ENCODE measurements at places on chromosomes 7 and 10.
A peak's percentile ranks its signal among the peaks of the same experiment; 100 is the strongest.

- DNase-seq, result no peak
Measured at GRCh38 chr7:66100408-66101050, 14.1 kb upstream of the CRCP start.

- no peak for DNase-seq
Measured at GRCh38 chr7:140983802-140984201, 30.9 kb downstream of the MRPS33 start.

GRCh38 chr10:59099481-59099880 lies 77.0 kb upstream of the PHYHIPL start:
- no peak for DNase-seq

DNA sequence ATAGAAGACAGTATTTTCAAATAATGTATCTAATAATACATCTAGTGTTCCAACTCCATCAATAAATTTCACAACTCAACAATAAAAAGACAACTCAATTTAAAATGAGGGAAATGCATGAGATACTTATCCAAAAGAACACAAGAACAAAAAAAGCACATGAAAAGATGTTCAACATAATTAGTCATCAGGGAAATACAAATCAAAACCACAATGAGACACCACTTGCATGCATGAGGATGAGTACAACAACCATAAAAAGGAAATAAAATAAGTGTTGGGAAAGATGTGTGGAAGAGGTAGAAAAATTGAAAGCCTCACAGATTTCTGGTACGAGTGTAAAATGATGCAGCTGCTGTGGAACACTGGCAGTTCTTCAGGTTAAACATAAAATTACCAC lies 111.6 kb upstream of the PTPRZ1 start:
- DNase-seq, result no peak

DNA sequence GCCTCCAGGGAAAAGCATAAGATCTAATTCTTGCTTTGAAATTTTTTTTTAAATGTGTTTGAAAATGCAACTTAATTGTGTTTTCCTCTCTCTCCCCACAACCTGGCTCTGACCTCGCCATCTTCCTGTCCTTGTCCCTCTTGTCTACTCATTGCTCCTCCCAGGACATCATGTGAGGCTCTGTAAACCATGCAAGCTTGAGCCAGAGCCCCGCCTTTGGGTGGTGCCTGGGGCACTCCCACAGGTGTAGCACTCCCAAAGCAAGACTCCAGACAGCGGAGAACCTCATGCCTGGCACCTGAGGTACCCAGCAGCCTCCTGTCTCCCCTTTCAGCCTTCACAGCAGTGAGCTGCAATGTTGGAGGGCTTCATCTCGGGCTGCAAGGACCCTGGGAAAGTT lies 9.8 kb upstream of the CDHR1 start:
- no peak for DNase-seq

DNA sequence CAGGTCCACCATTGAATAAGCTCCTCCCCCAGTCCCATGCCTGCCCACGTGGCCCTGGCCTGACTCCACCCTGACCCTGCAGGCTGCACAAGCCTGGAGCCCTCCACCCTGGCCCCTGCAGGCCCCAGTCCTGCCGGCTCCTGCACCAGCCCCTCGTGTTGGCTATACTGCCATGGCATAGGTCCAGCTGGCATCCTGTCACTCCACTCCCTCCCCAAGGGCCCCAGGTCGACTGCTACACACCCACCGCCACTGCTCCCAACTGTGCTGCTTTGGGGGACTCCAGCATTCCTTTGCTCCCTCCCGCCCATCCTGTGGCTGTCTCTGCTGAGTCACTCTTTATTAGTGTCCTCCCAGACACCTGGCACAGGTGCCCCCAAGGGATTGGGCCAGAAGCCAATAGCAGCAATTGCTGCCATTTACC lies 32.4 kb upstream of the HSPA12A start:
- DNase-seq, result no peak

GRCh38 chr10:46267132-46267985 lies 19.4 kb upstream of the ANTXRL start:
- DNase-seq, result no peak

GRCh38 chr7:35003679-35004303 lies 33.5 kb downstream of the DPY19L1 start:
- no peak for DNase-seq

GRCh38 chr7:109532262-109532992 lies 962.8 kb downstream of the DNAJB9 start:
- no peak for DNase-seq

GRCh38 chr7:155574556-155575290 lies 28.4 kb upstream of the CNPY1 start:
- no peak for DNase-seq

DNA sequence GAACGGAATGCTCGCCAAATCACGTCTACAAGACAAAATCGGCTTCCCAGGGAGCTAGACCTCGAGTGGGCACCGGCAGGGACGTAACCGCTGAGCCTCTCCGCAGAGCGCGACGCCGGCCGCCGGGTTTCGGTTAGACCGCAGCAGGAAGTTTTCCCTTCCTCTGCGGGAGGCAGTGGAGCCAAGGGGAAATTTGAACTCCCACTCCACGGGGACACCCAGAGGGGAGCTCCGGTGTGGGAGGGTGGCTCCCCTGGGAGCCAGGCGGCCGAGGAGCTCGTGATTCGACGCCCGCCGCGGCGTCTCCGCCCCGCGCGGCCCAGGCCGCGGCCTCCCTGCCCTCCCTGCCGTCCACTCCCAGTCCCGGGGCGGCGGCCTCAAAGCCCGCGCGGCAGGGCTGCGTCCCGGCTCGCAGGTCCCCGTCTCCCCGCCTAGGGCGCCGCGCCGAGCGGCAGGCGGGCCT lies 426 bp downstream of the SYPL1 start:
- peak; percentile 4 for DNase-seq

- no peak for DNase-seq
Measured at GRCh38 chr10:28151636-28152035, 151.2 kb downstream of the MPP7 start.

GRCh38 chr7:54898659-54899340 lies 120.0 kb upstream of the EGFR start:
- DNase-seq, result no peak

GRCh38 chr7:129986600-129986999 lies 33.8 kb upstream of the UBE2H start:
- DNase-seq, result no peak

GRCh38 chr7:69358163-69358821 lies 240.0 kb upstream of the AUTS2 start:
- no peak for DNase-seq

DNA sequence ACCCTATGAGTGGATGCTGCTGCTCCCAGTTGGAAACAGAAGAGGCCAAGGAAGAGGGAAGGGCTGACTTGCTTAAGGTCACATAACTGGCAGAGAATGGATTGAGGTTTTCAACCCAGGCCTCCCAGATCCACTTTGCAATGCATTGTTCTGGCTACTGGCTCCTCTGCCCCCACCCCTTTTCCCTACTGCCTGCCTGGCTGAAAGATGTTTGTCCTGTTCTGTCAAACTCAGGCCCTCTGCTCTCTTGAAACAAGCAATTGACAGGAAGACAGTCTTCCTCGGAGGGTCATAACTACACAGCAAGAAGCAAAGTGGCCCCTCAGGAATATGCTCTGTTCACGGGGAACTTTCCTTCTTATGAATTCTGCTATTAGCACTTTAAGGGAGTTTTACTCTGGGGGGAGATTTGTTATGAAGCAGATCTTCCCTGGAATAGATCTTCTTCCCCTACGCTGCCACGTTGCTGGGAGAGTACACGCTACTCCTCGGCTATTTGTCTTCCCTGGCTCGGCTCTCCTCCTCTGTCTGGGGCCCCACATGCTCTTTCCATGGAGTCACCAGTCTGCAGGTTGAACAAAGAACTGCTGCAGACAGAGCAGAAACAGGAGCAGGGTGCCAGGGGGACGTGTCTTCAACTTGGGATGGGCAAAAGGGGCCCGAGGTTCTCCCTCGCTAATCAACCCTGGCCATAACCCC lies 436.1 kb downstream of the TYW1 start:
- no peak for DNase-seq

DNA sequence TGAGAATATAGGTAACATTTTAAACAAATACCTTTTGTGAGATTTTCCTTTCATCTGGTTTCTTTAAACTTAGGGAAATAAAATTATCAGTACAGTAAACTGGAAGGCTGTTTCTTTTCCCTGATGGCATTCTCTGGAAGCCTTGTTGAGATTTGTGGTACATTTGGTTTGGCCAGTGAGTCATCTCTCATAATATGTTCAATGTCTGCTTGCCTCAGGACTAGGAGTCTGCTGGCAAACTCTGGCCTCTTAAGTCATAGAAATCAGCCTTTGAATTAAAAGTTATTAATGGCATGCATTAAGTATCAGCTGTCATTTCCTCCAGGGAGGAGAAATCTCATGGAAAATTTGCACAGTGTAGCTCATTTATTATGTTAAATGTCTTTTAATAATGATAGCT lies 316.6 kb upstream of the KIAA1217 start:
- DNase-seq, result no peak

GRCh38 chr10:124245191-124245590 lies 151.8 kb upstream of the CHST15 start:
- no peak for DNase-seq

GRCh38 chr10:21614000-21614399 lies 80.0 kb downstream of the MLLT10 start:
- no peak for DNase-seq

GRCh38 chr10:61066661-61067344 lies 122.8 kb upstream of the RHOBTB1 start:
- DNase-seq, result no peak

- DNase-seq, result no peak
Measured at GRCh38 chr7:43570688-43571365, 12.1 kb upstream of the STK17A start.

GRCh38 chr10:81479316-81479715 lies 395.7 kb upstream of the NRG3 start:
- no peak for DNase-seq

- no peak for DNase-seq
Measured at GRCh38 chr10:48554246-48554645, 50.6 kb downstream of the ARHGAP22 start.

- DNase-seq, result no peak
Measured at GRCh38 chr7:106151459-106152312, 39.6 kb upstream of the SYPL1 start.

GRCh38 chr7:83455612-83456011 lies 193.3 kb downstream of the SEMA3E start:
- DNase-seq, result no peak

DNA sequence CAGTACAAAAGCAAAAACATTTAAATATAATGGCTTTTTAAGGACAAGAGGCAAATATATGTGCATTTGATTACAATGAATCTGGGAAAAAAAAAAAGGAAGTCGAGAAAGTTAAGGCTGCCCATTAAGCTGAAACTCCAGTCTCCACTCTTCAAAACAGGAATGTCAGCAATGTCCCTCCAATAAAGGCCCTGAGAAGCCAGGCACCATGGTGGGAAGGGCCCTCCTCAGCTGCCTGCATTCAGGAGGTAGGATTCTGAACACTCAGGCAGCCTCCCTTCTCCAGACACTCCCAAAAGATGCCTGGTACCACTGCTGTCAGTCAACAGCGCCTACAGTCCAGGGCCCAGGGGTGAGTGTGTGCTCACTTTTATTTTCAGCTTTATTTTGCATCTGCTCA lies 121.3 kb upstream of the MGMT start:
- DNase-seq, result no peak

- no peak for DNase-seq
Measured at GRCh38 chr10:35780970-35781642, 139.0 kb upstream of the FZD8 start.

DNA sequence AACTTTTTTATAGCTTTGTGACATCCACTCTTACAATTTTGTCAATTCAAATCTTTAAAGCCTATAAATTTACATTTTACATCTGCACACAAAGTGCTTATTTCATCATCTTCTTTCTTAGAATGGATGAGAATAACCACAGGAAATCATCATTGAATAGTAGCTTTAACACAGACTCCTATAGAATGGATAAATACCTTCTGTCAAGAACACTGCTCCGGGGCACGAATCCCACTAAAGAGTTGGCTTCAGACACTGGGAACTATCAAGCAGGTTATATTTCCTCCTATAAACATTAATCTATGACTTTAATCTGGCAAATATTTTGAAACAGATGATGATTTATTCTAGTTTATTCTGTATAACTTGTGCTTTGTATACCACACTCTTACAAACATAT lies 269.7 kb upstream of the TPK1 start:
- no peak for DNase-seq
